ENCODE measurements at places on chromosomes 4 and X.

DNA sequence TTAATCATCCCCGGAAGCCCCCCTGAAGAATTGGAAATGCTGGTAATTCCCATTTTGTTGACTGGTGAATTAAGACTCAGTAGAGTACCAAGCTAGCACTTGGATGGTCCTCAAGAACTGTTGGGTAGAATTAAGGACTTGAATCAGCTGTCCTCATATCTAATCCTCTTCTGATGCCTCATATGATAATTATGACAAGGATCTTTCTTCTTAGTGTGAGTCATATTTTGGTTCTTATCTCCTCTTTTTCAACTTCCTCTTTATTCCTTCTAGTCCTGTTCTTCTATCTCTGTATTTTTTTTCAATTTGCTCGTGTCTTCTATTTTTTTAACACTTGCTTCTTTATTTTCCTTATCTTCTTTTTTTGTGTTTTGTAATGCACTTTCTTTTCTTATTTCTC, 206.3 kb upstream of the ANXA3 start:
- DNase-seq: no peak

GRCh38 chrX:76987381-76987780, 459.8 kb upstream of the FGF16 start:
- DNase-seq: no peak

DNA sequence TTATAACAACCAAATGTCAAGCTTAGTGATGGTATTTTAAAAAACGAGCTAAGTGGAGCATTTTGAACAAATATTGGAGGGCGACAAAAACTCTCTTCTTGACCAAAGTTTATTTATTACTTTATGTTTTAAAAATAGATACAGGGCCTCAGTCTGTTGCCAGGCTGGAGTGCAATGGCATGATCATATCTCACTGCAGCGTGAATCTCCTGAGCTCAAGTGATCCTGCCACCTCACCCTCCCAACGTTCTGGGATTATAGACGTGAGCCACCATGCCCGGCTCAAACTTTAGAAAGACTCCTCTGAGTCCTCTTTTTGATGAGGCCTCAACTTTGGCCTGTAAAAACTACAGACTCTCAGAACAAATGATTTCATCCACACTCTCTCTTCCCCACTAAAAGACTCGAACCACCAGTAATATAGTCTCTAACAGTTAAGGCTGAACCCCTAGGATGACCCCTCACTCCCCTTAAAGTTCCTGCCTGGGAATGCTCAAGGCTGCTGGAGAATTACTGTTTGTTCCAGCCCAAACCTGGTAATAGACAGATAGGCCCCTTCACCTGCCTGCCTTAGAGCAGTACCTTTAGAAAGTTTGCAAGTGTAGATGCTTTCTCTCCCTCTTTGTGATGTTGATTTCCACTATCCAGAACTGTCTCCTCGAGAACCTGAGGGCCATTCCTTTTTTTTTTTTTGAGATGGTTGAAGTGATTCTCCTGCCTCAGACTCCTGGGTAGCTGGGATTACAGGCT, 55.3 kb upstream of the HPSE start:
- no peak for DNase-seq

DNA sequence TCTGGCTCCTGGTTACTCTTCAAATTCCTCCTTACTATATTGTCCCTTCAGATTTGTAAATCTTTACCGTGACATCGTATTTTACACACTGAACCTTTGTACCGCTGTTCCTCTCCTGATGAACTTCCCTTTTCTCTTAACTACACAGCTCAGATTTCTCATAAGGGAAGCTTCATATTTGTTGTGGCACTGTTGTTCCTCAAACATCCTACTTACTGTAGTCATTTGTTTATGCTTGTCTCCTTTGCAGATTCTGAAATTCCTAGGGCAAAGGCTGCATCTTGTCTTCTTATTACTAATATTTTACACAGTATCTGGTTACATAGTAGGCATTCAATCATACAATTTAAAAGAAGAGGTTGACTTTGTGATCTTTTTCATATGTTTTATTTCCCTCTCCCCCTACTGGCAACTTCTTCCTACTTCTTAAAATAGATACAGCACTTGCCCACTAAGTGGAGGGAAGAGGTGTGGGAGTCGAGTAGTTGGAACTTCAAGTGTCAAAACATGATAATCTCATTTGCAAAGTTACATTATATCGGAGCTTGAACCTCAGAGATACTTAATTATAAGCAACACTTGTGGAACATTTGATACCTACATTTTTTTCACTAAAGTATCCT, 50.0 kb downstream of the TET2 start:
- DNase-seq: peak; percentile 6

GRCh38 chrX:80486299-80486698, 66.1 kb downstream of the TENT5D start:
- no peak for DNase-seq

- no peak for DNase-seq
Measured at GRCh38 chrX:33132569-33132968, 78.8 kb downstream of the DMD start.

- no peak for DNase-seq
Measured at GRCh38 chr4:186714006-186714675, 9.5 kb downstream of the FAT1 start.
